ENCODE measurements at places on chromosomes 1 and 21.

GRCh38 chr21:46498335-46499050, 39.8 kb downstream of the DIP2A start:
- no peak for DNase-seq

DNA sequence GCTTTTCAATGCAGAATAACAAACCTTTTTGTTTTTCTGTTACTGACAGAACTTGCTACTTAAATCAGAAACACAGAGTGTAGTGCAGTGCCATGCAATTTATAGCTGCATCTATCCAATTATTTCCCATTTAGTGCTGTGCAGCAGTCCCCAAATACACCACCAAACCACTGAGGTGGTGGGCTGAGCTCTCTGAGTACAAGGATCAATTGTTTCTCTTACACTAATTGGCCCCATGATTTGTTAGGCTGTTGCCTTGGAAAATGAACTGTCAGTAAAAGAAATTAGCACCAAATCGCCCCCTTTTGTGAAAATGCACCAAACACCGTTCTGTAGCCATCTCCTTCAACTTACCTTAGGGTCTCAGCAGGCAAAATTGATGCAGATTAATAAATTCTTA, 118.9 kb upstream of the C8B start:
- DNase-seq, result no peak

GRCh38 chr21:46157987-46158451, 2.6 kb upstream of the FTCD start:
- no peak for DNase-seq

GRCh38 chr1:97006044-97006661, 284.6 kb downstream of the PTBP2 start:
- no peak for DNase-seq

GRCh38 chr1:232899839-232900238, 50.6 kb upstream of the NTPCR start:
- no peak for DNase-seq

GRCh38 chr1:170881268-170882265, 53.8 kb upstream of the MROH9 start:
- DNase-seq, result no peak

- DNase-seq, result no peak
Measured at GRCh38 chr1:224739303-224739996, 123.3 kb downstream of the CNIH3 start.

GRCh38 chr21:27772816-27773215, 805.9 kb upstream of the ADAMTS5 start:
- DNase-seq, result no peak

All from activated CD4-positive, alpha-beta T cell treated with anti-CD3 and anti-CD28 coated beads, Interleukin-2, amount 50 U/mL, for 48 hours (primary cell).